ENCODE measurements at places on chromosomes 16 and 17.

- no peak for DNase-seq
Observed at GRCh38 chr17:28959471-28959871, 8.2 kb upstream of the PHF12 start.

DNA sequence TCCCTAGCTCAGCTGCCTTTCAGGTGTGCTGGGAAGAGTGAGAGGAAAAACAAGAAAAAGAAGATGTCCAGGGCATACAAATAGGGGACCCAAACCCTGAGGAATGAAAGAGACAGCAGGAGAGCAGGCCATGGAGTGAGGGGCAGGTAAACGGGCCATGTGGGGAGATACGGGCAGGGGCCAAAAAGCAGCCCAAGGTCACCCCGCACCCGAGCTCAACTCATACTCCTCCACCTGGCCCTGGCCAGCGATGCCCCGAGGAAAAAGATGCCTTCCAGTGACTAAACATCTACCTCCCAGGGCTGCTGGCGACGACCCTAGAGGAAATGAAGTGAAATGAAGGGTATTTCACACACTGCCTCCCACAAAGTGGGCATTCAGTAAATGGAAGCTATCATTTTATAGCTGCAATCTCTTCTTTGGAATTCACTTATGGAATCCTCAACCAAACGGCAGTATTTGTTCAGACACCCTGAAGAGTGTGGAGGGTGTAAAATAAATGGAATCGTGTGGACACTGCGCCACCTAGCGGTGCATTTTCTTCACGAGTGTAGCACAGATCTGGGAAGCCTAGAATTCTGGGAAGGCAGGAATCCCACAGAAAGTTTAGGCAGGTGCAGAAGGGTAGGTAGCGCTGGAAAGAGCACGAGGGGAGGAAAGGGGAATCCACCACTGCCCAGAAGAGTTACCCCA is 14.9 kb downstream of the ELAC2 start:
- no peak for DNase-seq

GRCh38 chr17:4536742-4537411 is 18.3 kb downstream of the MYBBP1A start:
- no peak for DNase-seq

GRCh38 chr17:2695243-2695960 is 16.2 kb downstream of the CLUH start:
- no peak for DNase-seq

GRCh38 chr17:30203471-30203981 is 32.0 kb downstream of the SLC6A4 start:
- no peak for DNase-seq

DNA sequence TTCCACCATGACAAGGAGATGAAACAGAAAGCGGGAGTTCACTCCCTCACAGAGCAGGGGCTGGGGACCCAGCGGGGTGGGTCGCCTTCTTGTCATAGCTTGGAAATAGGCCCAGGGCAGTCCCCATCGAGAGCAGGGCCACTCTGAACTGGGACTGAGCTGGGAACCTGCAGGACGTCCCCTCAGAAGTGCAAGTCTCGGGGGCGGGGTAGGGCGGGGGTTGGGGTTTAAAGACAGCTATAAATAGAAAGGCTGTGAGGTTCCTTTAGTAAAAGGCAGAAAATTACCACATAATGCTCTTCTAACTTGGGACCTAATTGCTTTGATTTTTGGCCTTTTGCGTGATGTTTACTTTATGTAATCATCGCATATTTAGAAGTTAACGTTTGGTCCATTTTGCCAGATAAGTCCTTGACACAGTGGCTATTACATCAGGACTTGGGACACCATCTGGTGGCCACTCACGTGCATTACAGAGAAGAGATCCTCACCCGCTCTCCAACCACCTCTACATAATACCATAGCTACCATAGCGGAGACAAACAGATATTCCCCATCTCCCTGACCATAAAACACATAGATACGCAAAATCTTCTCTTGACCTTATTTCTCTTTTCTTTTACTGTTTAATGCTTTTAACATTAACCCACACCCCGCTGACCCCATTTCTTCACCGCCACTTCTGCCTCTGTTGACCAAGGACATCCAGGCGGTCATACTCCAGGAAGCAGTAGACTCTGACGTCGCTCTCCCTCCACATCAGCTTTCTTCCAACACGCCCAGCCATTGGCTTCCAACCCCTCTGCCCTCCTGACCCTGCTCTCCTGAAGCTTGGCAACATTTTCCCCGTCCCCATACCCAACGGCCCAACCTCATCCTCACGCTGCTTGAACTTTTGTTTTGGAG is 27.5 kb upstream of the PIK3R6 start:
- DNase-seq = peak; percentile 25

DNA sequence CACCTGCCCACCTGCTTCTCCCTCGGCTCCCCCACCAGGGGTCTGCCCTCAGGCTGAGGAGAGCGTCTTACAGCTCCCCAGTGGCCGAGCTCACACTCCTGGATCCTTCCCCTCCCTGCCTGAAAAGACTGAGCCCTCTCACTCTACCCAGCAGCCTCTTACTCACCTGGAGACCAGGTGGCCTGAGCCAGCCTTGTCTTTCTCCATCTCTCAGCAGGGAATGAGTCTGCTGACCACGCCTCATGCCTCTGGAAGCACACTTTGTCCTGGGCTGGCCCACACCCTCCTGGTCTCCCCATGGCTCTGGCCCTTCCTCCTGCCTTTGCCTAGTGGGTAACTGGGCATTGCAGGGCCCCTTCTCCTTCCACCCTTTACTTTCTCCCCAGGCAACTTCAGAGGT is 177.2 kb downstream of the ENGASE start:
- DNase-seq = no peak

- DNase-seq = no peak
Observed at GRCh38 chr17:16918443-16918842, 53.5 kb downstream of the TNFRSF13B start.

GRCh38 chr17:79971651-79972050 is 64.0 kb downstream of the TBC1D16 start:
- no peak for DNase-seq

DNA sequence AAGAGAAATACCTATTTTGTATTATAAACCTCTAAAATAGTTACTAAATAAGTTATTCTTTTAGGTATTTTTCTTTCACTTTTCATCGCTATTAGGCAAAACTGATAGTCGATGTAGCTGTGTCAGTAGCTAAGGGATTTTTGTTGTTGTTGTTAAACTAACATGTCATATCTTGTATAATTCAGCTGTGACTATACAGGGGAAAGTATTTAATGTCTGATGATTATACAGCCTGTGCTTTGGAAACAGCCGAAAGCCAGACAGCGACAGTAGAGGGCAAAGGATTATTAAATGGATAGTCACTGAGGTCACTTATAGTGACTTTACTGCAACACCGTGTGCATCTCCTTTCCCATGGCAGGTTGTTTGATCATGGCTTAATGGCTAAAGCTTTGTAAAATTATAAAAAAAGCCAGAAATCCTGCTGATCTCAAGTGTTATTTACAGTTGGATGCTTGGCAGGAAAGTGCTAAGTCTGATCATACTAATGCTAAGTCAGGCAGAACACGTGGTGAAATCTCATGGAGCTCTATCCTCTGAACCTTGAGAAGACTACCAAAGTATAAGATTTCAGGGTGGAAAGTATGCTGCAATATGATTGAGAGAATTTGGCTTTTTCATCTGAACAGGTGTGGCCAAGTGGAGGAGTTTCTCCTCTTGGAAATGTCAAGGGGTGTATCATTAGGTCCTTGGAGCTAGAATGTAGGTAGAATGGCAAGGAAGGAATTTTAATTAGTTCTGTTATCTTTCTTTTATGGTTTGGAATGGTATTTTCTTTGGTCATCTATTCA is 88.4 kb downstream of the FTO start:
- no peak for DNase-seq

DNA sequence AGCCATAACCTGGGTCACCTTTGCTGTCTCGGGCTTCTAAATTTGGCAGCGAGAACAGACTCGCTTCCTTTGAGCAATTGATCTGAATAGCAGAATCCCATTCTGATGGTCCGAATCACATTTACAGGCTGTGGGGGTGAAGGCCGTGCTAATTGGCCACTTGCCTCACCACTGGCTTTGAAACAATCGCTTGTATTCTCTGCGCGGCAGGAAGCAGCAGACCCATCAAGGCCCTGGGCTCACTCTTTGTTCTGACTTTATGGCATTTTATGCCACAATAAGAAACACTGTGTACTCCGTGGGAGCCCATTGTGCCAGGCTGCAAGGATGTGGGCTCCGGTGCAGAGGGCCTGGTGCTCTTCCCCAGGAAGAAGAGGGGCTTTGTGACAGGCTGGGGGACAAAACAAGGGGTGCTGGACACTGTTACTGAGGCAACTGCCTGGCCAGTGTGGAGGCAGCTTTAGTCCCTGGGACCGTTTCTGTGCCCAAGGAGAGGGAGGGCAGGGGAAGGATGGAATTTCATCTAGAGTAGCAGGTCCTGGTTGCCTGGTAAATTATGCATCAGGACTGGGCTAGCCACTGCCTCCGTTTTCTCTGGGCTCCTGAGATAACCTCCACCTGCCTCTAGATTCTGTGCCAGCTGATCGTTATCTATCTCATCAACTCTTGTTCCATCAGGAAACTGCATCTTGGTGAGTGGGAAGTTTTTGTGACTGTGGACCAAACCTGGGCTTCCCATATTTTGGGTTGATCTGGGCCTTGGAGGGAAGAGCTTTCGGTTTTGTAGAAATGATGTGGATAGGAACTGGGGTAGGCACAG is 78.5 kb downstream of the MRC2 start:
- DNase-seq = no peak

GRCh38 chr17:8991514-8992285 is 26.2 kb upstream of the PIK3R5 start:
- peak; percentile 35 for DNase-seq
